ENCODE measurements at places on chromosomes 4 and X.

DNA sequence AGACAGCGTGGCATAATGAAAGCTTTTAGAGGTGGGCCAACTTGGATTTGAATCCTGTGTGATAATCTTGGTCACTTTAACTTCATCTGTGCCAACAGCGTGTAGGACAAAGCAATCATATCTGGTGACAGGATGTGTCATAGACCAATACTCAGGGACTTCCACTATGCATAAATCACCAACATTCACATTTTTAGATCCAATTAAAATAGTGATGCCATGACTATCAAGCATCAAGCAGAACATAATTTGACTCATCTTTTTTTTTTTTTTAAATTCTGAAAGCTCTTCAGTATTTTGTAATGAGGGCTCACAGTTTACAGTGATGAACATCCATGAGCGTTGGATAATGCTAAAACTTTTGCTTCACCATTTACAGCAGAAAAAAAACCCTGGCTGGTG, 27.3 kb upstream of the RAPGEF2 start:
- no peak for DNase-seq

GRCh38 chrX:13763489-13763888, 28.9 kb downstream of the OFD1 start:
- DNase-seq = no peak

DNA sequence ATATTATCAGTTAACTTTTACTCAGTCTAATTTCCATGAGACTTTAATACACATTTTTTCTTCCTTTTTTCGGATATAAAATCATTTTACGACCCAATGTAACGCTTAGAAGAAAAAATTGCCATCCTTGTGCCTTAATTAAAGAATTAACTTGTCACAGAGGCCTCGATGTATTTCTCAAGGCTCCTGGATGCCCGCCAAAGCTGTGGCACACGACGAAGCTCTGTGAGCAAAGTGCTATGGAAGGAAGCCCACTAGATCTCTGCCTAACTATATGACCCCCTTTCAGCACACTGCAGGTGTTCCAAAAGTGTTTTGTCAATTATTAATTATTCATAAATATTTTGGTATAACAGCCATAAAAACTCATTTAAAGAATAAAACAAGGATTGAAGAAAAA, 54.4 kb downstream of the TAPT1 start:
- DNase-seq = no peak

DNA sequence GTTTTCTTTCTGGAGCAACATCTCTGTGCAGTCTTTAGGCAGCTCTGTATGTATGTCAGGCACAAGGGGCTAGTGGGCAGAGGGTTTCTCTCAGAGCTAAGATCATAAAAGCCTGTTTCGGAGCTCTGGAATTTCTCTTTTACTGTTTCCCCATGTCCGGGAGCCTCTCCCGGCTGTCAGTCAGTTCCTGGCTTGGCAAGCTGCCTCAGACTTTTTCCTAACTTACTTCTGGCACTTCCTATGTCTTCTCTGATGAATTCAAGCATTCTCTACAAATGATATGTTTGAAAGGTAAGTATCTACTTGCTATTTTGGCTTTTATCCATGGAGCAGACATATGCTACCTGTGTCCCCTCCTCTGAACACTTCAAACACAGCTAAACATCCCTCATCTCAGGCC, 129.3 kb upstream of the PGRMC2 start:
- no peak for DNase-seq

GRCh38 chr4:122588453-122589238, 32.2 kb downstream of the IL21 start:
- no peak for DNase-seq

DNA sequence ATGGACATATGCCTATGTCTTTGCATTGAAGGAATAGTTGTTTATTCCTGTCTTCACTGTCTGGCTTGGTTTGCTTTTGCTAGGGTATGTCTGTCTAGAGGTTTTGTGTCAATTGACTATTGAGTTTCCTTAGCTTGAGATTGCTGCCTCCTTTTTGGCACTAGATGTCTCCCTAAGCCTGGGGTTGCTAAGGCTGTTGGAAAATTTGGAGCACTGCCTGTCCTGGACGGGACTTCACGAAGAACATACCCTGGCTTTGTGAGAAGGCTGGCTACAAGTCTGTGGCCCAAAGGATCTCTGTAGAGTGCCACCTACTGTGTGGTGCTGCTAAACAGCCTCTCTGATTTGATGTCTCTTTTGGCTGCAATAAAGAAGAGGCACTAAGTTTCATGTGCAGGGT, 183.8 kb upstream of the NUDT10 start:
- no peak for DNase-seq

DNA sequence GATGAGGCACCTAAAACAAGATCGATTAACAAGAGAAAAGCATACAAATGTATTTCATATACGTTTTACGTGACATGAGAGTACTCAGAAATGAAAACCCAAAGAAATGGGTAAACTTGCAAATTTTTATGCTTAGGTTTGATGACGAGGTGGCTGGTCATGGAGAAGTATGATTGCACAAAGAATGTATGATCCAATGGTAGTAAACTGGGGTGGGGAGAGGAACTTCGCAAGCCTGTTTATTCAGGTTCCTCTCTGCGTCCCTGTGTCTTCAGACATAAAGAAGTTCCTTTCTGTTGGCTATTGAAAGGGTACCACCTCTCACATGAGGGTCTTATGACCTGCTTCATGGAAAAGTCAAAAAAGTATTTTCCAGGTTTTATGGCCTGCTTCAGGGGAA, 309.2 kb downstream of the BCOR start:
- DNase-seq = no peak

GRCh38 chr4:77434299-77435092, 171.1 kb upstream of the CXCL13 start:
- DNase-seq = no peak

DNA sequence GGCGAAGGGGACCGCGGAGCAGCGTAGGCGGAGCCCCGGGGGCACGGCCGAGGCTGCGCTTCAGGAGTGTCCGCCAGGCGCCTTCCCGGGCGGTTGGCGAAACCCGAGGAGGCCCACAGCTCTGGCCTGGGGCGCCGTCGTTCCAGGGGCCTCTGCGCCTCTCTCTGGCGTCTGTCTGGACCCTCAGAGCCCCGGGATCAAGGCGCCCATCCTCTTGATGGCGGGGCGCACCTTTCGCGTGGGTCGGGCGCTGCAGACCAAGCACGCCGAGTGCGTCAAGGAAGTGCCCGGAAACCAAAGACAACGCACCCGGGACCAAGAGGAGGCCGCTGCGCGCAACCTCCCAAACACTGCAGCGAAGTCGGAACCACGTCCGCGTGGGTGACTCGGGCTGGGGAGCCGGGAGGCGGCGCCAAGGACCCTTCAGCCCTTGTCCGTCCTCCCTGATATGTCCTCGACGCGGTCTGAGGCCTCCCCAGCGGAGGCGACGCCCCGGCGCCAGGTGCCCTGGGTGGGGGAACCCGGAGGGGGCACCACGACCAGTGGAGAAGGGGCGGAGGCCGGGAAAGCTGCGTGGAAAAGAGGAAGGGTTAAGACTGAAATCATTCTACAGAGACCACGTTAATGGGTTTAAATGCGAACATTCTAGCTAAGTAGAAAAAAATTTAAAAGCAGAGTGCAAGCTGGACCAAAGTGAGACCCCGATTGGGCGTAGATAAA, 9.9 kb downstream of the HMX1 start:
- DNase-seq = no peak

- no peak for DNase-seq
Observed at GRCh38 chrX:115459883-115460880, 100.8 kb upstream of the PLS3 start.

GRCh38 chrX:6990552-6991193, 156.8 kb upstream of the STS start:
- no peak for DNase-seq

All from activated CD8-positive, alpha-beta memory T cell treated with anti-CD3 and anti-CD28 coated beads for 48 hours (primary cell).